ENCODE measurements at places on chromosomes 3 and 15. TPM values are rescaled to one million over a fixed set of nuclear protein-coding genes. Genes with fewer than 3 reads are reported as not detected.

DNA sequence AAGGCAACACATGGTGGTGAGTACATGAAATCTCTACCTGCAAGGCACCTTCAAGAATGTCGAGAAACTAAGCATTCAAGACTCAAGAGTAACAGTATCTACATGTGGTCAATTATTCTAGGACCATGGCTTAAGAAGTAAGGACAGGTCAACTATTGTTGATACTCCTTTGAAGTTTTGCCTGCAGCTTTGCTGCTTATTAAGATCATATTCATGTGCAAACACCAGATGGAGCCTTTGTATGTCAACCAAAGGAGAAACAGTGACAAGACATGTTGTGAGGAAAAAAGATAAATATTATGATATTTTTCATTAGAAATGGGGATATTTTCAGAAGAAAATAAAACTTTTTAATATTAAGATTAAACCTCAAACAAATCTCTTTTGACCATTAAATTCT, 52.3 kb upstream of the FGF7 start:
- no peak overlapping the region for H3K27ac ChIP-seq
- H3K36me3 ChIP-seq, result no peaks in the 10 kb centered on the region
- no peak overlapping the region for H3K4me3 ChIP-seq
- H3K4me1 ChIP-seq, result no peaks in the 10 kb centered on the region
- H3K27me3 ChIP-seq, result no peaks in the 10 kb centered on the region

GRCh38 chr3:152843955-152844354, 9.0 kb downstream of the P2RY1 start:
- H3K4me1 ChIP-seq, result no peaks in the 10 kb centered on the region
- no peaks in the 10 kb centered on the region for H3K27me3 ChIP-seq
- no peak overlapping the region for H3K27ac ChIP-seq
- no peak for DNase-seq
- H3K36me3 ChIP-seq, result peaks cover 11% of the 10 kb centered on the region

SPINK8 gene
- total RNA-seq, result not detected

DNA sequence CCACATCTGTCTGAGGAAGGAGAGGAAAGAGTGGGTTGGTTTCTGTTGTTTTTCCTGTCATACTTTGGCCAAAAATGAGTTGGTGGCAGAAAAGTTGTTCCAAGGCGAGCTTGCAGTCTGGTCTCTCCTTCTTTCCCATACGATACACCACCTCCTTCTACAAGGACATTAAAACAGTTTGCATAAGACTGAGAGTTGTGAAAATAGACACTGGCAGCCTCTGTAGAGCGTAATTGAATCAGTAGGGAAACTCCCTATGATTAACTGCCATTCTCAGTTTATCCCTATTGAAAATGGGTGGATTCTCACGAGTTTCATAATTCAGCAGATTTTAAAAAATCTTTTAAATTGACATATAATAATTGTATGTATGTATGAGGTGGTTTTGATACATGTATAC, 3.7 kb upstream of the LSG1 start:
- DNase-seq, result no peak
- no peak overlapping the region for H3K4me3 ChIP-seq
- H3K36me3 ChIP-seq, result no peaks in the 10 kb centered on the region
- no peaks in the 10 kb centered on the region for H3K27me3 ChIP-seq

TMEM266 gene
- not detected for total RNA-seq

GRCh38 chr3:151117047-151117446, 31.6 kb downstream of the MED12L start:
- no peak overlapping the region for H3K27ac ChIP-seq
- no peaks in the 10 kb centered on the region for H3K36me3 ChIP-seq
- H3K4me3 ChIP-seq, result no peak overlapping the region
- DNase-seq, result no peak

MAGEL2 gene
- 0.60 TPM for total RNA-seq

DNA sequence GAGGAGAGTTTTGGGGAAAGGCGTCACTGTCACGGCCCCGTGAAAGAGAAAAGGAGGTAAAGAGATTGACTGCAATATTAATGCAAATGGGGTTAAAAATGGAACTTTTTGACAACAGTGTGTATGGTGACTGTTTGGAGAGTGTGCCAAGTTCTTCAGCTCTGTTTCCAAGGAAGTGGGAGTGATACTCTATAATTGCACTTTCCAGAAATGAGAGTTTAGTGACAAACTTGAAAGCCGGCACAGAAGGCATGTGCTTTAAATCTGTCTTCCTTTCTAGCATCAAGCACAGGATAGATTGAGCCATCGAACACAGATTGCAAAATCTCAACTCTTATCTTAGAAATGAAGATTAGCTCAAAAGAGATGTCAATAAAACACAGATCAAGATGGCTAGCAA, 51.9 kb upstream of the SNRPA1 start:
- DNase-seq, result no peak
- H3K4me3 ChIP-seq, result no peak overlapping the region
- H3K27ac ChIP-seq, result no peak overlapping the region
- no peaks in the 10 kb centered on the region for H3K4me1 ChIP-seq
- H3K36me3 ChIP-seq, result no peaks in the 10 kb centered on the region

GRCh38 chr3:188415196-188415595, 261.2 kb downstream of the LPP start:
- no peaks in the 10 kb centered on the region for H3K4me1 ChIP-seq
- H3K36me3 ChIP-seq, result no peaks in the 10 kb centered on the region
- no peak overlapping the region for H3K4me3 ChIP-seq
- H3K27ac ChIP-seq, result no peak overlapping the region
- H3K27me3 ChIP-seq, result no peaks in the 10 kb centered on the region

SCAMP5 gene
- 10.7 TPM for total RNA-seq

TNNC1 gene
- total RNA-seq, result 624 TPM

DNA sequence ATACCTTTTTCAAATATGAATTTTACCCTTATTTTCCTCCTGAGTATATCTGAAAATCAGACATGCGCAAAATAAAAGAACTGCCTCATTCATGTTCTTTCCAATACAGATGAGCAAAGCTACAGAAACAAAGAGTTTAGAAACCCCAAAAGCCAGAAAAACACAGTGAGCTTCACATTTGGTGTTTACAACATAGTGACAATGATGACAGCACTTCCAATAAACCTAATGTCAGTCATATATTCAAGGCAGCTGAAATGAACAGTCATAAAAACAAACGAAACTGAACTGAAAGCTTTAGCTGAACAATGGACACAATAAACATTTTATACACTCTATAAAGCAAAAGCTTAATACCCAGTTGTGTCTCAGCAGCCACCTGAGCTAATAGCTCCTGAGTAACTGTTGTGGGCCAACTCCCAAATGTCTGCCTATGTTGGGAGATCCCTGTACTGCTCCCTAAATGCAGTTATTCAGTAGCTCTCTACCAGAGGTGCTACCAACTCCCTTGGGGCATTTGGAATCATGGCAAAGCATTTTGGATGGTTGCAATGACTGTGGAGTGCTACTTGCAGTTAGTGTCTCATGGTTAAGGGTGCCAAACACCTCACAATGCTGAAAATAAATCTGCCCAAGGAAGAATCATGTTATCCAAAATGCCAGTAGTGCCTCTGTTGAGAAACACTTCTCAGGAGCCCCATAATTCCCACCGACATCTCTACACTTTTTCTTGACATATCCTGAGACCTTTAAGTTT, 131.5 kb downstream of the TGFBR2 start:
- no peak overlapping the region for H3K4me3 ChIP-seq
- H3K27me3 ChIP-seq, result no peaks in the 10 kb centered on the region
- DNase-seq, result no peak
- H3K36me3 ChIP-seq, result no peaks in the 10 kb centered on the region
- H3K4me1 ChIP-seq, result no peaks in the 10 kb centered on the region

GRCh38 chr15:78914027-78914764, 30.6 kb downstream of the CTSH start:
- peak; percentile 70 for DNase-seq
- H3K4me3 ChIP-seq, result no peak overlapping the region
- H3K36me3 ChIP-seq, result no peaks in the 10 kb centered on the region
- H3K27ac ChIP-seq, result peak overlapping the region; percentile 44

GRCh38 chr3:56775445-56775837, 26.3 kb downstream of the ARHGEF3 start:
- no peaks in the 10 kb centered on the region for H3K27me3 ChIP-seq
- no peak overlapping the region for H3K27ac ChIP-seq
- no peaks in the 10 kb centered on the region for H3K36me3 ChIP-seq
- no peak overlapping the region for H3K4me3 ChIP-seq
- no peak for DNase-seq

DNA sequence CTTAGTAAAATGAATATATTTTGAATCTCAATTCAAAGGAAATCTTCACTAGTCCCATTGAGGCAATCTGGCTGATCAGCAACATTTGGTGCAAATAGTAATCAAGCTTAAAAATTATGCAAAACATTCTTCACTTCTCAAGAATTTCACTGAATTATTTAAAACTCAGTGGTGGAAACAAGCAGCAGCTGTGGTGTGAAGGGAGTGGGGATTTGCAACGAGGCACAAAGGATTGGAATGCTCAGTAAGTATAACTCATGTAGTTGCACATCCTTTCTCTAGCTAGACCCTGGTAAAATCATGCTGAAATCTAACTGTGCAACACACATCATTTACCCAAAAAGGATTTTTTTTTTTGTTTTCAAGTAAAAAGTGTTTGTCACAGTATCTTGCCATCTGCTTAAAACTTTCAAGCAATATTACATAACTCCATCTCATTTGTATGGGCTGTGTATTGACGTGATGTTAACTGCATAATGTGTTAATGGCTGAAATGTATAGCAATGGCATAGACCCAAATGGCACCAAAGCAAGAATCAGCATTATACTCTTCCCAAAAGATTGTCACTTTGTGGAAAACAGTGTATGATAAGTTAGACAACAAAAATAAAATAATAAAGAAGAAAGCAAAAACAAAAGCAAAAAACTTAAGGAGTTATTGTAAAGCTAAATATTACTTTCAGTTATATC, 816.6 kb downstream of the EPHA3 start:
- H3K4me1 ChIP-seq, result no peaks in the 10 kb centered on the region
- no peak overlapping the region for H3K4me3 ChIP-seq
- H3K36me3 ChIP-seq, result no peaks in the 10 kb centered on the region
- no peak overlapping the region for H3K27ac ChIP-seq

SOX14 gene
- not detected for total RNA-seq

GRCh38 chr15:22780267-22780666, 6.2 kb upstream of the NIPA1 start:
- no peak for DNase-seq
- H3K4me1 ChIP-seq, result no peaks in the 10 kb centered on the region
- no peak overlapping the region for H3K27ac ChIP-seq
- no peaks in the 10 kb centered on the region for H3K27me3 ChIP-seq
